ENCODE measurements at places on chromosomes 3 and 15.

- no peak for DNase-seq
Measured at GRCh38 chr15:101026656-101027272, 107.6 kb downstream of the LRRK1 start.

DNA sequence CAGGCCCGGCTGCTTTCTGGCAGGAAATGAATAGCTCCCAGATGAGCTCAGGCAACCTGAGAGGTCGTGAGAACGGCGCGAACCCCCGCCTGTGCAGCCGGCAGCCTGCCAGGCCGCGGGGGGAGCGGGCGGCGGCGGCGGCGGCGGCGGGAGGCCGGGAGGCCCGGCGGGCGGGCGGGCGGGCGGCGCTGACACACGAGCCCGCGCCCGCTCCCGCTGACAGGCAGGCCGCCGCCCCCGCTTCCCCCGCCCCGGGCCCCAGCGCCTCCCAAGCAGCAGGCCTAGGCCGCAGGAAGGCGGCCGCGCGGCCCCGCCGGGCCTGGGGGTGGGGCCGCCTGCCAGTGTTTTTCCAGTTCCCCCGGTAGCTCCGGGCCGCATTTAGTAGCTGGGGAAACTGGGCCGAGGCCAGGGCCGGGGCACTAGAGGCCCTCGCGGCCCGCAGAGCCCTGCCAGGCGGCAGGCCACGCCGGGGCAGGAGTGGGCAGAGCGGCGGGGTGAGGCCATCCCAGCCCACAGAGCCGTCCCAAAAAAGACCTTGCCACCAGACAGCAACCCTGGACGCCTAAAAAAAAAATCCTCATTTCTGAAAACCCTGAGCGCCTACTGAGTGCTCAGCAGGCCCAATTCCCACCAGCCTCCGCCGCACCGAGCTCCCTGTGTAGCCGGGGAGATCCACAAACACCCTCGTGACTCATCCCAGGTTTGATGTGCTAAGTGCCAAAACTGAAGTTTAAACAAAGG, 5.6 kb downstream of the HES1 start:
- DNase-seq = peak; percentile 99

- no peak for DNase-seq
Measured at GRCh38 chr3:15728766-15729165, 69.0 kb downstream of the ANKRD28 start.

GRCh38 chr3:179921500-179921899, 115.2 kb downstream of the PEX5L start:
- peak; percentile 41 for DNase-seq

GRCh38 chr15:31801152-31801551, 229.2 kb upstream of the CHRNA7 start:
- no peak for DNase-seq

GRCh38 chr3:4977001-4977852, 2.0 kb upstream of the BHLHE40 start:
- DNase-seq = peak; percentile 79

DNA sequence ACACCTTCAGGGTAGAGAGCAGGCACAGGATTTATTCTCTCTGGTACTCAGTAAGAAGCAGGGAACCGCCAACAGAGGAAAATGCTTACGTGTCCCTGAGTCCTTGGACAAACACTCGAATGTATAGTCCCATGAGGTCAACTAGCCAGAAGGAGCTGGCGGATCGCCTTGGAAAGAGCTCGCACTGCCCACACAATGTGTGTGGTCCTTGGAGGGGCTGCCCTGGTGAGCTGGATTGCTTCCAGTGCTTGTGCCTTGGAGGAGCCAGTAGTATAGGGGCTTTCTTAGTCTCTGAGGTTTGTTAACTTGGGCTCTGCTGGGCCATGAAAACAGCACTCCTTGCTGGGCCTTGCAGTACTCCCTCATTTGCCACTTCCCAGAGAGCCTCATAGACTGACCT, 40.7 kb upstream of the VILL start:
- DNase-seq = no peak

DNA sequence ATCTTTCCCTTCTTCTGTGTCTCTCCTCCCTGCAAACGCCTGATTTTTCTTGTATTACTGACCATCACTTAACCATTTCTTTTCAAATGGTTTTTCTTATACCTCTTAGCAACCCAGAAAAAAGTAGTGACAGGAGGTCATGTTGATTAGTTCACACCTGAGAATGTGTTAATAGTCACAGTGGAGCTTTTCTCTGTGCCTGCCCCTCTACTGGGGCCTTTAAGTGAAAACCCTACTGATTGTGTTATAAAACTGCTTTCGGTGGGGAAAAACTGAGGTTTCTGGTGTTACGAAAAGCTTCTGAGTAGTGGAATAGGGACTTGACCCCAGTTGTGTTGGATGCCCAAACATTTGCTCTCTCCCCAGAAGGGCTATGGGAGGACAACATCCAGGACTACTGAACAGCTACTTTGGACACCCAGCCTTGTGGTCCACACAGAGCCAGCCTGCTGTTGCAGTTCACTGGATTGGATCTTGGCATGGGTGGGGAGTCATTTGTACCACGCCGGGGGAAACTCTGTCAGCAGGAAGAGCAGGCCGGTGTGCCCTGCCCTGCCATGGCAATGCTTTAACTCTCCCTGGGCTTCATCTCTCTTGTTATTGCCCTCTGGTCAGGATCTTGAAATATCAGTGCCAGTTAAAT, 10.3 kb downstream of the GPR87 start:
- DNase-seq = no peak

- DNase-seq = no peak
Measured at GRCh38 chr15:40957041-40957555, 3.8 kb downstream of the CHAC1 start.

- no peak for DNase-seq
Measured at GRCh38 chr3:195139876-195140240, 131.1 kb downstream of the XXYLT1 start.

DNA sequence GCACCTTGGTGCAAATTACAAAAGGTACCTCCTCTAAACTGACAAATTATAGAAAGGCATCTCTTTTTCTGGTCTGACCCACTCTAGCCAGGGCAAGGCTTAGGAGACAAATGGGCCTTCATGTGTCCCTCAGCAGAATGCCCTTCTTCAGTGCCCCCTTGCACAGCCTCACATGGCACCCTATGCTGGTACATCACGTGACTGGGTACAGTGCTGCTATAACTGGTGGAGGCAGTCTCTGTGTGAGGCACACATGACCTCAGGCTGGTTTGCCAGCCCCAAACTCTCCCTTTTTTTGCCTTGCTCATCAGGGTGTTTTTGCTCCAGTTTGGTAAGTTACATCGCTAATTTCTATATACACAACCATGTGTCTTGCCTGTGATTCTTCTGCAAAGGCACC, 3.1 kb downstream of the CLEC3B start:
- no peak for DNase-seq

DNA sequence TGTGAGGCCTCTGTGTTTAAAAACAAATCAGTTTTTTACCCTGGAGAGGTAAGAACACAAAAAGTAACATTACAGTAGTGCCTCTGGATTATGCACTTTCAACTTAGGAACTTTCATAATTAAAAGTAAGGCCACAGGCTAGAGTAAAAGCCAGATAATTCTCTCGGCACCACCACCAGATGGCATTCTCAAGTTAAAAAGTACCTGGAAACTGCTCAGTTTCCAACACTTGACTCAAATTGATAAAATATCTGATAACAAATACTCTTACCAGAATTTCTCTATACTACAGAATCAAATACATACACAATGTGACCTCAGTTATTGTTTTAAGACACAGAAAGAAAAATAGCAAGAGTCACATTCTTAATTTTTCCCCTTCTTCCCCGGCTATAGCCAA, 19.9 kb downstream of the SPICE1 start:
- peak; percentile 22 for DNase-seq

GRCh38 chr3:141051443-141052200, 475 bp downstream of the SPSB4 start:
- peak; percentile 73 for DNase-seq

- DNase-seq = no peak
Measured at GRCh38 chr3:177318559-177318958, 121.3 kb upstream of the TBL1XR1 start.

GRCh38 chr15:64151727-64152506, at the start of gene SNX22:
Gene SNX22, plus strand, starts transcription at chr15:64151731. Its CDS starts 45 bp downstream, at chr15:64151776.
- peak; percentile 76 for DNase-seq

GRCh38 chr15:51191766-51192165, 97.1 kb upstream of the TNFAIP8L3 start:
- peak; percentile 29 for DNase-seq

- no peak for DNase-seq
Measured at GRCh38 chr3:135691240-135691639, 274.3 kb upstream of the PPP2R3A start.

DNA sequence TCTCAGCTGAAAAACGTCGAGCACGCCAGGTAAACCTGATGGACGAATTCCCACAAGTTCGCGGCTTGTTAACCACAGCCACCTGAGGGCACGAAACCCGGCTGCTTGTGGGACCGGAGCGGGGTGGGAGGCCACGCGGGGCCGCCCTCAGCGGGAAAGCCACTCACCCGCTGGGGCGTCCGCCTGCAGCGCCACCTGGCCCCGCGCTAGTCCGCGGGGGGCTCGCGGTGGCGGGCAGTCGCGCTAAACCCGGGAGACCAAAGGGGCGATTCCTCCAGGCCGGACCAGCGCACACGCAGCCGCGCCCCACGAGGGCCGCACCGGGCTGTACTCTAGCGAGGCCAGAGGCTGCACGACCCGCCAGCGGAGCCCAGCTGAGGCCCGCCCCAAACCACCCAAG, 15.7 kb upstream of the CFAP161 start:
- DNase-seq = no peak

GRCh38 chr3:71580636-71581456, 2.7 kb downstream of the FOXP1 start:
- peak; percentile 54 for DNase-seq

- no peak for DNase-seq
Measured at GRCh38 chr3:9077029-9077428, 113.8 kb upstream of the RAD18 start.

DNA sequence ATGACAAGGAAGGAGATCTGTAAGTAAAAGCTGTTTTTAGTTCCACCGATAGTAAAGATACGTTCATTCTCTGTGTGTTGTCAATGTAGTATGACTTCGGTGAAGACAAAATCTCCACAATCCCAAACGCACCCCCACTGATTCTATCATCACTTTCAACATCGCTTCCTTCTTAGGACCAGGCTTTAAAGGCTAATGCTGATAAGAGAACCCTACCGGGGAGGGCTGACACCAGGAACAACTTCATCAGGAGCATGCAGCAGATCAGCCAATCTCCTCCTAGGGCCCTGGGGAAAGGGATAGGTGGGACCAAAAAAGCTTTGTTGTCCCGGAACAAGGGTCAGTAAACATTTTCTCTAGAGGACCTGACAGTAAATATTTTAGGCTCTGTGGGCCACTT, 334.1 kb downstream of the VPS13C start:
- DNase-seq = no peak

GRCh38 chr3:73094129-73094528, 32.7 kb downstream of the EBLN2 start:
- DNase-seq = peak; percentile 6

GRCh38 chr15:58331913-58332675, 99.7 kb upstream of the LIPC start:
- peak; percentile 100 for DNase-seq

DNA sequence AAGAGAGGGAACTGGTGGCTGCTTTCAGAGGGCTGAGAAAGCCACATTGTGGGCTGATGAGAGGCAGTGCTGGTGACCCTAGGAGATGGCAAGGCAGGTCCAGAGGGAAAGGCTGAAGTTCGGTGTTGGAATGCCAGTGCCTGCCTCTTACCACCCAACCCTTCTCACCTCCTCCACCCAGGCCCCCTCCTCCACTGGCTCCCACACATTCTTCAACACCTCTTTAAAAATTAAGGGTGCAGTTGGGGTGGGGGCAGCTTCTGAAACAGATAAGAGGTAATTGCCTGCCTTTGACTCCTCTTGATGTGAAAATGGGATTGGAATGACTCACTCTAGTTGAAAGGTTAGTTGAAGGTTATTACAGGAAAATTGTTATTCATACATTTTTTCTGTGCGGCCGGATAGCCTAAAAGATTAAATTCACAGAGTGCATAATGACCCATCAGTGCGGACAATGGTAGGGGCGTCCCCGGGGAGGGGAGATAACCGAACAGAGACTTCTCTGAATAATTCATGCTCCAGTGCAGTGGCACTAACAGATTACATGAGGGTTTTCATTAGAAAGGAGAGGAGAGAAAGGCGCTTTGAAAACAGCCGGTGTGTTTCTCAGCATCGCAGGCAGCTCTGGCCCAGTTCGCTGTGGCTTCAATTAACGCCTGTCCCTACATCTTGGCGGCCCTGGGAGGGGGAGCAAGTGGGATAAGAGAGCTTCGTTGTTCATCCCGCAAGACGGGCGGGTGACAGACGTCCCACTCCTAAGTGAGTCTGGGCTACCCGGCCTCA, 212.4 kb downstream of the TLE3 start:
- DNase-seq = no peak

DNA sequence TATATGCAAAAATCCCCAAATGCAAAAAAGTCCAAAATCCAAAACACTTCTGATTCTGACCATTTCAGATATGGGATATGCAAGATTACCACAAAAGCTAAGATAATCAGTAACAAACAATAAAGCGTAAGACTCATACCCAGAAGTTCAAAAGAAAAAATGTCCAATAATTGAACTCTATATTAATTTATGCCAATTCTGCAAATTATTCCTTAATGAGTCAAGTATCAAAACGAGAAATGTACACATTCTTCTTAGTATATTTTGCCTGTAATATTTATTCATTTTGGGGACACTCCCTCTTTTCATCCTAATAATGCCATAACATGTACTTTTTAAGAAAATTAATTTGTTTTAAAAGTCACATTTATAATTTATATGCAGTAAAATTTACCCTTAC, 37.1 kb downstream of the DENND6A start:
- no peak for DNase-seq

DNA sequence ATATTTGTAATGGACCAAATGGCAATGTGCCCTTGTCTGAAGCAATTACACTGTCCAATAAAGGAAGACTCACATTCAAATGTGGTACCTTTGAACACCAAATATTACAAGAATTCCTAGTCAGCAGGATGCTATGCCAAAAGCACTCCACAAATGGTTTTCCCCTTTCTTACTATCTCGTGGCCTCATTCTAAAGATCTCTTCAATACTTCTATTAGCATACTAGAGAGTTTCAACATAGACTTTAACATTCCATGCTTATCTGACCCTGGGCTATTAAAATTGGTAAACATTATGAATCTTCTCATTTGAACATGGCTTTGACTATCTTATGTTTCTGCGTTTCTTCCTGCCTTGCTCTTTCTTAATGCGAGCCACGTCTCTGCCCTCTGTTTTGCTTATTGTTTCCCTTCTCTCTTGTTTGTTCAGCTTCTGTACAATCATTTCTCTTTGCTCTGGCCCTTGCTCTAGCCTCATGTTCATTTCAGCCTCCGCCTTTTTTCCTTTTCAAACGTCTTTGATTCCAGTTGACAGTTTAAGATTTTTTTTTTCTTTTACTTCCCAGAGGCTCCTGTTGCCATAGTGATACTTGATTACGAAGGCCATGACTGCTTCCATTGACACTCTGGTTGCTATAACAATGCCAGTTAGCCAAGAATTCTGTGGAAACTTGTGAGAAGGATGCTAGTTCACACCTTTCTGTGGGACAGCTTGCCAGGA, 49.5 kb upstream of the SLC9A9 start:
- DNase-seq = no peak
